Forelimb muscle (tissue), 1 donor: ENCODE measurements at places on chromosomes 5 and 9.

- DNase-seq = no peak
These were observed 18.0 kb downstream of the PRUNE2 start for GRCh38 chr9:76887951-76888350.

GRCh38 chr9:129542741-129543140 is 78.2 kb downstream of the C9orf50 start:
- DNase-seq = no peak

DNA sequence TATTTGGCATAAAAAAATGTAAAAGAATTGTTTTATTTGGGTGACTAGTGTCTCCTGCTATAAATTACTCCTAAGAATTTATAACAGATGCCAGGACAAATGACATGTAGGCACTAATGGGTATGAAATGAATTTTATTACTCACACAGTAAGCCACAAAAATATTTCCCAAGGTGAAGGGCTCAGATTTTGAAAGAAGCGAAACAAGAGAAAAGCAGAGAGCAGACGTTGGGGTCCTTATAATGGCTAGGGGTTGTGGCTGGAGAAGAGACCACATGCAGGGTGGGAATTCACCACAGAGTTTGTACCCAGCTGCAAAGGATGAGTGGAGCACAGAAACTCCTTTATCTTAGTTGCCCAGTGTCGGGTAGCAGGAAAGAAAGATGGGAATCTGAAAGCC is 45.0 kb upstream of the PRR16 start:
- no peak for DNase-seq

- DNase-seq = no peak
These were observed 375.6 kb upstream of the NUDT12 start for GRCh38 chr5:103938146-103938695.

- DNase-seq = no peak
These were observed 23.0 kb downstream of the IARS1 start for GRCh38 chr9:92270511-92270910.

DNA sequence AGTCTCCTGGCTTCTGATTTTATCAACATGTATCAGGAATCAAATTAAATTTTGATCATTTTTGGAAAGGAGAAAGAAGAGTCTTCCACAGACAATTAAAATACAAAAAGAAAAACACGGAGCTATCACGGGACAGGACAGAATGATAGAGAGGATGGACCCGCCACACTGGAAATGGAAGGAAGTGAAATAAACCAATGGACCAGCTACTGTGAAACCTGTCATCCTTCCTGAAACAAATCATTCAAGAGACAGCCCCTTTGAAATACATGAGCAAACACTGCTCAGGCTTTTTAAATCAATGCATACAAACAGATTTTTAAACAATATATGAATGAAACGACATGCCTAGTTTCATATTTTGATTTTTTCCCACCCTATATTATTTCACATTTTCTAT is 339.4 kb downstream of the ACTL7B start:
- no peak for DNase-seq

DNA sequence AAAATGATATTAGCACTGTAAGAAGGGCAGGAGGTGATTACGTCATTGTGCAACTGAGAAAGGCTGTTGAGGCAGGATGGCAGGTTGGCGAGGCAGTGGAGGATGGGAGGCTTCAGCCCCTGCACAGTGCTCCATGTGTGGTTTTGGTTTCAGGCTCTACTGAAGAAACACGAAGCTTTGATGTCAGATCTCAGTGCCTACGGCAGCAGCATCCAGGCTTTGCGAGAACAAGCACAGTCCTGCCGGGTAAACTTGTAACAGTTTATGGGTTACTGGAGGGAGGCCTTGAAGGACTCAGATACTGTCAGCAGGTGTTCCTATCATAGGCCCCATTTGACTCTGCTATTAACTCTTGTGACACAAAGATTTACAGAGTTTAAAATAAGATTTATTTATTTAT is 35.1 kb downstream of the SPTAN1 start:
- DNase-seq = no peak

DNA sequence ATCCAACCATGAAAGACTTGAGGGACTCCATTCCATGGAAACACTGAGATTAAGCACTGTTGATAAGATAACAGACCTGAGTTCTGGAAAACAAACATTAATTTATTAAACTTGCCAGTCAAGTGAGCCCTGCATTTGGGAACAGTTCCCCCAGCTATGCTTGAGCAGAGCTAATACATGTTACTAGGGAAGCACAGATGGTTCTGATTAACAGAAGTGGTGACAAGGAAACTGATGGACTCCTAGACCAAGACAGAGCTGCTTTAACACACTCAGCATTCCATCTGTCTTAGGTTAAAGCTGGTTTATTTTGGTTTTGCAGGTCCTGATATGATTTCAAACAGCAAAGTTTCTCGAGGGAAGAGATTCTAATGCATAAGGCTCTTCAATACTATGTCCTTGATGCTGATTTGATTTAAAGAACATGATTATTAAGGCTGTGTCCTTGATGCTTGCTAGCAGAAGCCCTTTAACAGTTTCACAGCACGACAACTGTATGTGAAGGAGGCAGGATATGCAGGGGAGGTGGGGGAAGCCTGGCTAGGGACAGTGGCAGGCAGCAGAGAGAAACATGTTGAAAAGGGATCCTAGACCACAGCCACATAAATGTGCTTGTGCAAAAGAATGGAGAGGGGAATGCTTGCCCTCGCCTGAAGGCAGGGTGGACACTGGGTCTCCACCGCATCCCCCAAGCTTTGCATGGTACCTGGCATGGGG is 66.2 kb downstream of the ACTBL2 start:
- DNase-seq = peak; percentile 82
